ENCODE measurements at places on chromosomes 11 and 22.

- DNase-seq = no peak
Observed at GRCh38 chr11:119209186-119209585, 3.0 kb downstream of the CBL start.

DNA sequence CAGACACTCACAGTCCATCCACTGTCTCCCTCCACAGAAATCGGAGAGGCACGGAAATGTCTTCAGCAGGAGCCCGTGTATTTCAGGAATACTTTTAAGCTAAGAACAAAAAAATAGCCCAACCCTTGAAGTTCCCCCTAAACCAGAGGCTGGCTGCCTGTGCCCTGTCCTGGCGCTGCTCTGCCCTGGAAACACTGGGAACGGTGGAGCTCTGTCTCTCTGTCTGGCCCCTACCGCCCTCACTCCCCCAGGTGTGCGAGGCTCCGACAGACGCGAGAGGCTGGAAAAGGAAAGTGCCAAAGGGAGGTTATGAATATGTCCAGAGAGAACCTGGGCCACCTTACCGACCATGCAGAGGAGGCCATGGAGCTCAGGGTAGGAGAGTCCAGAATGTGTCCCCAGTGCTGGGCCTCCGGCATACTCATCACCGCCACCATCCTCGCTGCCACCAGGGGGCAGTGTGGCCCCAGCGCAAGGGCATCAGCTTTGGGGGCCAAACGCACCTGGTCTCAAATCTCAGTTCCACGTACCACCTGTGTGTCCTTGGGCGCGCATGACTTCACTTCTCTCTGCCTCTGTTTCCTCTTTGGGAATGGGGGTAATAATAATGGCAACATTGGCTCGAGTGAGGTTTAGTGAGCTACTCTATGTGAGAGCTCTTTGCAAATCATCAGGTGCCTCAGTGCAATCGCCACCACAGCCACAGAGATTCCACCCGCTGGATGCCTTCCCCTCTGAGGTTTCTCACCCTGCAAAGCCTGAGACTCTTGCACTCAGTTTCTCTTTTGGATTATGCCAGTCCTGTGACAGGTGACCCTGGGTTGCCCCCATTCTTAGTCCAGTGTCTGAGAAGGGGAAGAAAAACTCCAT is 10.4 kb upstream of the SLCO2B1 start:
- no peak for DNase-seq

- DNase-seq = no peak
Observed at GRCh38 chr11:9747229-9747628, 83.4 kb downstream of the SWAP70 start.

GRCh38 chr11:70432065-70432464 is 33.7 kb downstream of the CTTN start:
- DNase-seq = no peak

DNA sequence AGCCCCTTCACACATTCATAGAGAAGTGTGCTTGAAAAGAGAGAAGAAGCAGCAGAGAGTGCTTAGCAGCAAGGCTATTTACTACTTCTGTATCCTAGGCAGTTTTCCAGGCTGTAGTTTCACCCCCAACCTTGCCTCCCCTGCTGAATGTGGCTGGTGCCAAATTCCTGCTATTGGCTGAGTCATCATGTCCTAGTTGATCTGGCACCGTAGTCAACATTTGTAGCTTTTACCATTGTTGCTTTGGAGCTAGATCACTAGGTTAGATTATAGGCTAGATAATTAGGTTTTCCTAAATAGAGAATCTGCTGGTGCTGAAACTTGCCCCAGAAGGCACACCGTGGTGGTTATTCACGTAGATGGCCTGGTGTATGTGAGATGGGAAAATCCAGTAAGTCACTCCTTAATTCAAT is 32.7 kb downstream of the ARHGAP42 start:
- DNase-seq = no peak

DNA sequence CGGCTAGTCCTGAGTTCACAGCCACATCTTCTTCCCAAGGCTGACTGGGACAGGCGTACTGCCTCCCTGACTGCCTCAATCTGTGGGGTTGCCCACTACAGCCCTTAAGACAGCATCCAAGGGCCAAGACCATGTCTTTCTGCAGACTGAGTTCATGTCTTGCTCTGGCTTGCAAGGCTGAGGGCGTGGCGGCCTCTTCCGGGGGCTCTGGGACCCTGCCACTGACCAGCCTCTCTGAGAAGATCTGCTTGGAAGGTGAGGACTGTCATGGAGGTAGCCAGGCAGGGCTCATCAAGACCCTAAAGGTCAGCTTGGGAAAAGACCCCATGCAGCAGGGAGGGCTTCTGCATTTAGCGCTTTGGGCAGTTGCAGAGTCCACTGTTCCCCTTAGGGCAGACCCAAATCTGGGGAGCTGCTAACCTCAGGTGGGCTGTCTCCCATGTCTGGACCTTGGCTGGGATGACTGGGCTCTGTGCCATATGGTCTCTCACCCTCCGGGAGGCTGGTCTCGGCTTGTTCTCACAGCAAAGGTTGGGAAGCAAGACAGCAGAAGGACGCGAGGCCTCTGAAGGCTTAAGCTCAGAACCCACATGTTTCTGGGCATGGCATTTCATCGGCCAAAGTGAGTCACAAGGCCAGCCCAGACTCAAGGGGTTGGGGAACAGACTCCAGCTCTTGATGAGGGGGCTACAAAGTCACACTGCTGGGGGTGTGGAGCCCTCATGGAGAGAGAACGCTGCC is 109.1 kb upstream of the LMO1 start:
- DNase-seq = no peak

- DNase-seq = no peak
Observed at GRCh38 chr11:131121426-131122333, 205.4 kb upstream of the SNX19 start.

Measured in cortex of kidney (tissue), 1 donor.